NCI-H2227 treated with DMSO at 0.1 percent for 48 hours (cell line): ENCODE measurements at places on chromosomes 16 and 17.

DNA sequence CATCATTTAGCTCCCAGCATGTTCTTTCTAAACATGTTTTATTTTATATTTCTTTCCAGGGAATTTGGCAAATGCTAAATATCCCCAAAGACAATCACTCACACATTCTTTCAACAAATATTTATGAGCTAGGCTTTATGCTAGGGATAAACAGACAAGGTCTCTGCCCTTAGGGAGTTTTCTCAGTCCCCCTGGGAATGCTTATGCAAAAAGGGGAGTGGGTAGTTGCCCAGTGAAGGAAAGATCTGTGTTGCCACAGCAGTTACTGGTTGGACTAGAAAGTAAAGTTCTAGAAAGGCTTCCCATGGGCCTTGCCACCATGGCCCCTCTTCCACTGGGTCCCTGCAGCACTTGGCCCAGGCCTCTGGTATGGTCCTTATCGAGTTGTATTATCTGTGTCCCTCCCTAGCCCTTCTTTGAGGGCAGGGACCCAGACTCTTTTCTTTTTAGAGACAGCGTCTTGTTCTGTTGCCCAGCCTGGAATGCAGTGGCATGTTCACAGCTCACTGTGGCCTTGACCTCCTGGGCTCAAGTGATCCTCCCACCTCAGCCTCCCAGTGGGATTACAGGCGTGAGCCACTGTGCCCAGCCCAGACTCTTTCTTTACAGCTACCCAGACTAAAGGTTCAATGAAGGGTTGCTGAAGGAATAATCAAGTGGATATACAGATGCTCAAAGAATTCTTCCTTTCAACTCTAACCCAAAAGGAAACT, 78.0 kb downstream of the YPEL2 start:
- no peak for DNase-seq

DNA sequence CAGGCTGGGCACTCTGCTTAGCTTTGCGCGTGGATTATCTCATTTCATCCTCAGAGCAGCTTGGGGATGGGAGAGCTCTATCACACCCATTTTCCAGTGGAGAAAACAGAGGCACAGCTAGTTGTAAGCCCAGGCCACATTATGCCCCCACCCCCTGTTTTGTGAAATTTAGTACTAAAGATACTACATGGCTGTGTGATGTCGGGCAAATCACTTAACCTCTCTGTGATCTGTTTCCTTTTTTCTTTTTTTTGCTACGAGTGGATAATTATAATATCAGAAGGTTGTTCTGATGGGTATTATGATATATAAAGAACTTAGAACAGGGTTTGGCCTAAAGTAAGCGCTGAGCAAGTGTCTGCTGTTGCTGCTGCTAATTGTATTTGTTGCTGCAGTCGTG, 41.6 kb downstream of the ABAT start:
- DNase-seq, result no peak

- DNase-seq, result no peak
These were observed 21.4 kb downstream of the MPRIP start for GRCh38 chr17:17063546-17064122.

DNA sequence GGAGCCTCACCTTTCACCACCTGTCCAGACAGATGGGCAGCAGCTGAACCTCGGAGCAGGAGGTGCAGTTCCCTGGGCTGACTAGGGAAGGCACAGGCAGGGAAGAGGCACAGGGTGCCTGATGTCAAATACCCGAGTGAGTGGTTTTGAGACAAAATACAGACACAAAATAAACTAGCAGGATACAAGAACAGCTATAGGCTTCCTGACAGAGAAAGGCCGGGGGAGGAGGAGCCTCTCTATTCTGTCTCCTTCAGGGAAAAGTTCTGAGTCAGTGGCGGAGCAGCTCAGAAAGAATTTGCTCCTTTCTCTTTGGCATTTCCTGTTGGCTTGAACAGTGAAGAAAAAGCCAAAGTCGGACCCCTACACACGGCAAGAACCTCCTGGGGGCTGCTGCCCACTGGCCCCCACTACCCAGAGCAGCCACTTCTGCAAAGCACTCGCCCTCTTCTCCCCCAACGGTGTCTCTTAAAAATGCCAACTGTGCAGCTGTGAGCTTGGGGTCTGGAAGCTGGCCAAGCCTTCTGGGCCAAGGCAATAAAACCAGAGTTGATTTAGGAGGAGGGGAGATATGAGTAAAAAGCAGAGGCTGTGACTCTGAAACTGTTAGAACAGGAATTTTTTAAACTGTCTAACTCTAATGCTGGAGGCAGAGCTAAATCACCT, 14.4 kb upstream of the FAAP100 start:
- DNase-seq, result peak; percentile 17

GRCh38 chr16:75288596-75289120, 37.2 kb upstream of the BCAR1 start:
- DNase-seq, result no peak

- no peak for DNase-seq
These were observed 68.6 kb downstream of the TMEM100 start for GRCh38 chr17:55654022-55654421.
